ENCODE measurements at places on chromosomes 4 and X. TPM values are rescaled to one million over a fixed set of nuclear protein-coding genes. Genes with fewer than 3 reads are reported as not detected.
A peak's percentile ranks its signal among the peaks of the same experiment; 100 is the strongest.

DNA sequence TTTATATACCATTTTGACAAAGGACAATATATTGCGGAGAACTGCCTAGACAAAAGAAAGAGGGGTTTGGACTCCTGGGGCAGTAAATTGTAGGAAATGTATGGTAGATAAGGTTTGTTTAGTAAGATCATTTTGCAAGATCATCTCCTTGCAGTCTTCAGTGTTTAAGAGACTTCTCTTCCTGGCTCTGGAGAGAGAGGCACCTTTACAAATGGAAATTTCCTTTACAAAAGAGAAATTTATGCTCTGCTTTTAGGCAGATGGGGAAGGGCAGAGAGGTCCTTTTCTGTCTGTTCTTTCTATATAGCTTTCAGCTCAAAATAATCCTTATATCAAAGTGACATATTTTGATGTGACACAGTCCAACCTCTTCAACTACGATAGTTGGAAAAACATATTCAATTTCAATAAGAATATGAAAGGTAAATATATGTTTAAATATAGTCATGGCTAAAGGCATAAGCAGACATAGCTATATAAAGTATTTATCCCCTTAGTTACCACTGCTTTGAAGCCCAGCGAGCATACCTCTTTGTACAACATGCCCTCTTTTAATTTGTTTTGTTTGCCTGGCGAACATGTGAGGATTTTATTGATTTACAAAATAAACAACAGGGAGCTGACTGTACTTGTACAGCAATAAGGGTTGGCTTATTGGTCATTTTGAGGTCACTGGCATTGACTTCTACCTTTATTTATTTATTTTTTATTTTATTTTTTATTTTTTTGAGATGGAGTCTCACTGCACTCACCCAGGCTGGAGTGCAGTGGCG lies 65.2 kb downstream of the TRIM2 start:
- no peak for DNase-seq

DNA sequence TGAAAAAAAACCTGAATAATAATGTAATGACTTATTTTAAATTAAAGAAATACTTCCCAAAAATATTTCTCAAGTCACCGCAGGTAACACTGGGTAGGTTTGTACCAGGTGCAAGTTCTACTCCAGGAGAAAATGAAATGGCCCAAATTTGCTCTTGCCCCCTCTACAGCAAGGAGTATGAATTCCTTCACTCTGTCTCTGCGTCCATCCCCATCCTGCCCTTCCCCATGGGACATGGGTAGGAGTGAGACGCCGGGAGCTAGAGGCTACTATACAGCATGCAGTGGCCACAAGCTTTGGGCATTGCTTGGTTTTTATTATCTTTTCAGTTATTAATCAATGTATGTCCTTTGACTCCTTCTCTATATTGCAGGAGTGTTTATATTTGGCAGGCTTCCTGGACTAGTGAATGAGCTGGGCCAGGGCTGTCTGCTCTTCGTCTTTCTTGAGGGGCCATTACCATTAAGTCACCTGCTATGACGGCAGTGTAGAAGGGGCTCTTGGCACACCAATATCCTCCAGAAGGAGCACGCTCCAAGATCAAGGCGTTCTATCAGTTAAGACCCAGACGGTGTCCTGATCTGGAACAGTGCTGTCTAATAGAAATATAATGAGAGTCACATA lies 149.6 kb downstream of the ENPP6 start:
- DNase-seq: no peak

DNA sequence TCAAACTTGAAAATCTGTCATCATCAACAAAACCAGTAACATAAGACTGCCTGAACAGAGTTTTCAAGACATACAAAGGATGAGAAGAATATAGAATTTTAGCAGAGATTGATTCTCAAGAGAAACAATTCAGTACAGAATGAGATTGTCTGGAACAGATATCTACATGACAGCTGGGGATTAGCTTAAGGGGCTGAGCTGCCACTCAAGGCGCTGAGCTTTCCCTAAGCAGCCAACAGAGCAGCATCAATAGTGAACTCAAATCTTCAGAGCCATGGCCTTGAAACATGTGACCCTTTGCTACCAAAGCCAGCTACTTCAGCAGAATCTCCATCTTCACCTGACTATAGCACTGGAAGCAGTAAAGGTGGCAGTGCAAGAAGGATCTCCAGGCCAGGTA lies 24.3 kb upstream of the PCDH10 start:
- DNase-seq: no peak

DNA sequence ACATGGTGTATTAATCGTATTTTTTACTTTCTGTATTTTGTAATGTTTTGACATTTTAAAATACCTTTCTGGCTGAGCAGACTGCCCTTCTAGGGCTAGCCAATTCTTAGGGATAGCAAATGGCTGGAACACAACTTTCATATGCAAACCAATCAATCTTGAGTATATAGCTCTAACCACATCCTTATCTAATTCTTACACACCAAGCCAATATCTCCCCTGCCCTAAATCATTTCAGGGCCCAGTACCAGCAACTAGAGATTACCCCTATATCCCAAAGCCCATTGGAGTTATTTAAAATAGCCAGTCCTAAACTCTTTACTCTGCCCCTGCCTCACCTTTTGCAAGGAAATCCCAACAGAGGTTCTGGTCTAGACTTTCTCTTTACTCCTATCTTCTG lies 58.3 kb downstream of the INTS12 start:
- DNase-seq: no peak

DNA sequence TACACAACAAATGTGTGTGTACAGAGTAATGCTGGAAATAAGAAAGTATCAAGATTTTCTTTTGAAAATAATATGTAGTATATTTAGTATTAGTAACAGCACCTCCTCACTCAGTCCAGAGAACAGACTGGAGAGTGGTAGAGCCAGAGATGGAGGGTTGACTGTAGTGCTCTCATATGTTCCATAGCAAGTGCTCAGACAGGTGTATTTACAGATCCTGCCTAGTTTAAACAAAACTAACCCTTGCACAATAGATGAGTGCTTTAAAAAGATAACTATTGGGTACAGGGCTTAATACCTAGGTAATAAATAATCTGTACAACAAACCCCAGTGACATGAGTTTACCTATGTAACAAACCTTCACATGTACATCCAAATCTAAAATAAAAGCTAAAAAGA lies 381.0 kb upstream of the EMCN start:
- no peak for DNase-seq

GRCh38 chr4:40206426-40206825 lies 9.6 kb downstream of the RHOH start:
- DNase-seq: no peak

DNA sequence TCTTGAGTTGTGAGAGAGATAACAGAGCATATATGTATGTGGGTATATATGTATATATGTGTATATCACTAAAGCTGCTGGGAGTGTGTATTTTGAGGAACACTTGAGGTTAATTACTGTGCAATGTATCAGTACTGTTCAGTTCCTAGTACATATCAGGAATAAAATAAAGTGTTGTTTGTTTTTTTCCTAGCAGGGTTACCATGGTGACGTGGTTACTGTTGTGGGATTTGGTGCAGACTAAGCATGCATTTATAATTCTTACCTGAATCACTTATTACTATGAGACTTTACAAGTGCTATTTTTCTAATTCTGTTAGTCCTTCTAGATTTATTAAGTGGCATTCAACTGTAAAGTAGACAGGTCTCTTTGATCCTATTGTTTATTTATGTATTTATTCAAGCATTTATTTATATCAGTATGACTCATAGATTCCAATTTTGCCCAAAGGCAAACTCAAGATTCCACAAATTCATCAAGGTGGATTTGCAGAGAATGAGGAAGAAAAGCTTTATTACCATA lies 26.9 kb upstream of the BEX4 start:
- DNase-seq: no peak

GRCh38 chr4:12122316-12122715 lies 693.6 kb upstream of the HS3ST1 start:
- no peak for DNase-seq

DNA sequence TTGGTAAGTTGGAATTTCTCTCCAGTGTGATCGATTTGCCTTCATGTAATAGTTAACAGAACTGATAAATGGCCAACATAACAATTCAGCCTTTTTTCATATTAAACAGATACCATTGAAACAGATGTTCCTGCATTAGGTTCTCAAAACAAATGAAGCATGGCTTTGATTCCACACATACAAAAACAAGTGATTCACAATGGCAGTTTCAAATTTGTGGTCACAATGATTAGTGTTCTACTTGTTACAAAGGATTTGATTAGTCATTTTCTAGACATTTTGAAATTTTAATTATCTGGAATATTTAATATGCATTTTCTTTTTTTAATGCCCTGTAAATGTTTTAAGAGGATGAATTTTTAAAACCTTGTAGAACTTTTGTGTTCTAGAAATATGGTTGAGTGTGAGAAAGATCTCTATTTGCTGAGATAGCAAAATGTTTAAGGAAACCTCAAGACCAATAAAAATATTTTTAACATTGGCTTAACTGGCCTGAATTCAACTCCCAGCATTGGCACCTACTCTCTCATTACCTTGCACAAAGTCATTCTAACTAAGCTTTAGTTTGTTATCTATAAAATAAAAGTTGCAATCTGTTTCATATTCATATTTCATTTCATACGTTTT lies 18.9 kb upstream of the GLRA3 start:
- no peak for DNase-seq

GRCh38 chr4:4470208-4470607 lies 71.6 kb downstream of the STX18 start:
- DNase-seq: no peak

DNA sequence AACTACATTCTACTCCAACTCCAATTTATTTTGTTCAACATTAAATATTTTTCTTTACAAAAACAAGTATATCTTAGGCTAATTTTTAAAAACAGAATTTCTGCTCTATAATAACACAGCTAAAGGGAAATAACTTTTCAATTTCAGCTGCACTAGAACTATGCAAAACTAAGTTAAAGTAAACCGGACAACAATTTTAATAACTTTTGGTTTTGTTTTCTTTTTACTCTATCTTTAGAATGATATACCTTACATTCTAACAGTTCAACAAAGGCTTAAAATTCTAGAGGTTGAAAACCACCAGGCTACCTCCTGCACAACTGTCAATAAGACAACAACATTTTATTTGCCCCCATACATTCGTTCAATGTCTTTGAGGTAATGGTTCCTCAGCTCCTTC lies 18.7 kb upstream of the KCNE5 start:
- no peak for DNase-seq

DNA sequence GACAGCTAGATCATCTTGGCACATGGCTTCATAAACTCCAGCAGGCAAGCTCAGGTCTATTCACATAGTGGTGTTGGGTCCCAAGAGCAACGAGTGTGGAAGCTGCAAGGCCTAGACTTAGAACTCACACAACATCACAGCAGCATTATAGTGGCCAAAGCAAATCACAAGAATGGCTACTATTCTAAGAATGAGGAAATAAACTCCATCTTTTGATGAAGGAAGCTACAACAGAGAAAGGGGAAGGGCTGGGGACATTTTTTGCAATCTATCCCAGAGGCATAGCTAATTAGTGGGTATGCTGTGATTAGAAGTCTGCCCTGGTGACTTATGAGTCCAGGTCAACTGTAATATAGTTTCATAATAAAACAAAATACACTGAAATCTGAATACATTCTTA lies 42.9 kb upstream of the TAB3 start:
- no peak for DNase-seq

GRCh38 chr4:118703118-118703517 lies 17.9 kb downstream of the METTL14 start:
- no peak for DNase-seq

DNA sequence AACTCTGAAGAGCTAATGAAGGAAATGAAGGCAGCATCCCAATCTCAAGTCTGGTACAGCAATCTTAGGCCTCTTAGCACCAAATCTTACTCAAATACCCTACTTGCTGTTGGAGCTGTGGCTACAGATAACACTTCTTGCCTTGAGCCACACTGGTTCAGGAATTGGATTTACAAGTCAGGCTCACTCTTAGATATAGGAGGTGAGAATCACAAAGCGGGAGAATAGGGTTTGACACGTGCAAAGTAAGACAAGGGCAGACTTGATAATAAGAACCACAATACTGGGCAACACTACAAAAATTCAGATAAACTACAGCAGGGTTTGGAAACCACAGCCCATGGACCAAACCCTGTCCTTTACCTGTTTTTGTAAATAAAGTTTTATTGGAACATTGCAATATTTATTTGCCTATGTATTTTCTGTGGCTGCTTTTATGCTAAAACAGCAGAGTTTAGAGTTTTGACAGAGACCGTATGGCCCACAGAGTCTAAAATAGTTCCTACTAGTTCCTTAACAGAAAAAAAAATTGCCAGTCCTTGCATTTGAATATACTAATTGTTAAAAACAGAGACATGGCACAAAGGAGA lies 9.3 kb upstream of the CUL4B start:
- DNase-seq: no peak

DNA sequence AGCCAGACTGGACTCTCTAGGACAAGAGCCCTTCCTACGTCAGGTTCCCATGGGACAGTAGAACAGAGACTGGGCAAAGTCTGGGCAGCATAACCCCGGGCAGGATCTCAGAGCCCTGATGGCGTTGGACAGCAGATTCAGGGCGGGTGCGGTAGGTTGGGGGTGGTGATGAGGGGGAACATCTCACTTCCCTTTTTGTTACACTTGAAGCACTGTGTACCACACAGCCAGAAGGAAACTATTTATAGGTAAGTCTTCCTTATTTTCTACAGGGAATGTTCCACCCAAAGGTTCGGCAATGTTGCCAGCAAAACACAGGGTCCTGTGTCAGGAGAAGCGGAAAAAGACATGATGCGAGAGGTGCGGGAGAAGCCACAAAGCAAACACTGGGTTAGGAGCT lies 54.3 kb downstream of the TSC22D3 start:
- DNase-seq: no peak

DNA sequence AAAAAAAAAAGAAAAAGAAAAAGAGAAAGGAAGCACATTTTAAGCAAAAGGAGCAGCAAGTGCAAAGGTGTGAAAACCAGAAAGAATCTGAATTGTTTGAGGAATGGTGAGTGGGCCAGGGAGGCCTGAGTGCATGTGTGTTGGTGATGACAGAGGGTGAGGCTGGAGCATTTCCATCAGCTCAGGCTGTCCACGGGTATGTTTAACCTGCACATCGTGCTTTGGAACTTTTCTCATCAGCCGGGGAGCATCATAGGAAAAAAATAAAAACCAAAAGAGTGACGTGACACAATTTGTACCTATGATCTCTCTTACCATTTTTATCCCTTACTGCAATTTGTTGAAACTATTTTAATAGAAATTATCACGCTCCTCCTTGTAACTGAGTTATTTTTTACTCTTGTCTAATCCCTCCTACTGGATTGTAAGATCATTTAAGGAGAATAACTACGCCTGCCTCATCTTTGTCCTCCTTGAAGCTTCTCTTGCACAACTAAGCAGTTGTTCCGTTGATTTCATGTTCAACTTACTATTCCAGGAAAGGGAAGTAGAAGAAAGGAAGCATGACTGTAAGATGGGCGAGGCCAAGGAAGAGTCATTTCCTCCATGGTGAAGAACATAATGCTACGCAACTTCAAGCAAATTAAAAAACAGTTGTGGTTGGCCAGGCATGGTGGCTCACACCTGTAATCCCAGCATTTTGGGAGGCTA lies 7.0 kb downstream of the PALLD start:
- DNase-seq: no peak

GRCh38 chrX:20116087-20116576 lies 575 bp downstream of the MAP7D2 start:
- no peak for DNase-seq

- peak; percentile 23 for DNase-seq
Measured at GRCh38 chrX:67692246-67692645, 148.4 kb downstream of the AR start.

SLC6A14 gene
- total RNA-seq: not detected

EVC2 gene
- 2.3 TPM for total RNA-seq

CCDC110 gene
- total RNA-seq: not detected

BCLAF3 gene
- total RNA-seq: 1.9 TPM

F9 gene
- not detected for total RNA-seq

OTUD6A gene
- total RNA-seq: not detected

PPEF1 gene
- total RNA-seq: 0.72 TPM

TLL1 gene
- total RNA-seq: 0.93 TPM

GPC4 gene
- total RNA-seq: 2.4 TPM

Measured in H4 (cell line).